Activated T-cell treated with anti-CD3 and anti-CD28 coated beads, Interleukin-2, amount 50 U/mL, for 48 hours (primary cell): ENCODE measurements at places on chromosomes 11 and 22.

- no peak for DNase-seq
Measured at GRCh38 chr22:48476577-48476976, 1351.1 kb downstream of the BRD1 start.

DNA sequence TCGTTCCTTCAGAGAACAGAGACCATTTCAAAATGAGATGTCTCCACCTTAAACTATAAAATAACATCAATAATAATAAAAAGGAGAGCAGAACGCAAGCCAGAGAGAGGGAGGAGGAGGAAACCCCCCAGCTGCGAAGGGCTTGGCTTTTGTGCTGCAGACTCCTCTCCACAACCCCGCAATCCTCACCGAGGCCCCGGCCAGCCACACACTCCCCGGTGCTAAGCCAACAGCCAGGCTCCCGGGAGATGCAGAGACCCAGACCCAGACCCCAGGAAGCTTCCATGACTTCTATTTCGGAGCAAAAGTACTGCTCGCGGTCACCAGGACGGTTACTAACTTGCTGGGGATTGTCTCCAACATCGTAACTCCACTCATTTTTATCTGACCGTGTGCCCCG is 10.6 kb downstream of the PHF21B start:
- no peak for DNase-seq

DNA sequence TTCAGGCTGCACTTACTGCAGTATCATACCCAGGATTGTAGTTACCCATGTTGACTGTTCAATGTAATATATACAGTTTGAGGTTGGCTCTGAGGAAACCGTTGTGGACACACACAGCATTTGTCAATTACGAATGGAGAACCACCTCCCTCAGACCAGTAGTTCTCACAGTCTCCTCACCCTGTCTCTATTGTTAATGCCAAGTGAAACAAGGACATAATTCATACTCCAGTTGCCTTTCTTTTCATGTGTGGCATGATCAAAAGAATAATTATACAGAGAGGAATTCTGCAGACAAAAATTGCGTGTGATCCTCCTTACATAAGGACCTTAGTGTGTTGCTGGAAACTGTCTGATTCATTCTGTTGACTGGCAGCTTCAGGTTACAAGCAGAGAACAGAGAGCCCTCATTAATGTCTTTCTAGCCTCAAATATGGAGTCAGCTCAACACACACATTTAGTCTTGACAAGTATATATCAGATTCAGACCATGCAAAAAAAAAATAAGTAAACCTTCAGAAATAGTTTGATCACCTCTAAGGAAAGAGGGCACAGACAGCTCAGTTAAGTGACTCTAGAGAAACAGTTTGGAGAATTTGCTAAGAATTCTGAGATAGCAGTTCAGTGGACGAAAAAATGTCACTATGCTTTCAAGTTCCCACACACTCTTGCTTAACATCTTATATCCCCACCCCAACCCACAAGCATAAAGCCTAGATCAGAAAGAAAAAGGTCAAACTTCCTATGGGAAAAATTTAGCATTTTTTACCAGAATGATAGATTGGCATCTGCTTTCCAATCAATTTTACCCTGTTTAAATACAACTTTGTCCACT is 96.1 kb downstream of the MAML2 start:
- no peak for DNase-seq

DNA sequence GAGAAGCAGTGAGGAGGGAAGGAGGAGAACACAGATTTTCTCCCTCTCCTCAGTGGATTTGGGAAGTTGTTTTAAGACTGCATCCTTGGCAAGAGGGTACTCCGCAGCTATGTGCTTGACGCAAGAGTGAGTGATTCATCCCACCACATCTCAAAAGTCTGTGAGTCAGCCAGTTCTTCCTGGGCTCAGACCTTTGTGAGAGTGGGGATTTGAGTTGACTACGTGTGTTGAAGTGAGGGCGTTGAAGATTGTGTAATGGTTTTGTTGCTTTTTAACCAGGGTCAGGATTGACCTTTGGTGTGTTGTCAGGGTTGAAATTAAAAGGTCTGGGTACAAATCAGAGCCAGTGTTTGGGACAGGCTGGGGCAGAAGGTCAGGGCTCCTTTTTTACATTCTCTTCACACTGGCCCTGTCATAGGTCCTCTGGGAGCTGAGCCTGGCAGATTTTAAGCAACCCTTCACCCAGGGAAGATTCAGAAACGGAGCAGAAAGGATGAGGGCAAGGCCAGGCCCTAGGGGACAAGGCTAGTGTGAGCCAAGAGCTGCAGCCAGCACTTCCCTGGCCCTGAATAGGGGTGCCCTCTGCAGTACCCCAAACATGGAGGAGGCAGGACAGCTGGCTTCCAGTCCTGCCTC is 4.2 kb upstream of the C11orf86 start:
- peak; percentile 37 for DNase-seq

DNA sequence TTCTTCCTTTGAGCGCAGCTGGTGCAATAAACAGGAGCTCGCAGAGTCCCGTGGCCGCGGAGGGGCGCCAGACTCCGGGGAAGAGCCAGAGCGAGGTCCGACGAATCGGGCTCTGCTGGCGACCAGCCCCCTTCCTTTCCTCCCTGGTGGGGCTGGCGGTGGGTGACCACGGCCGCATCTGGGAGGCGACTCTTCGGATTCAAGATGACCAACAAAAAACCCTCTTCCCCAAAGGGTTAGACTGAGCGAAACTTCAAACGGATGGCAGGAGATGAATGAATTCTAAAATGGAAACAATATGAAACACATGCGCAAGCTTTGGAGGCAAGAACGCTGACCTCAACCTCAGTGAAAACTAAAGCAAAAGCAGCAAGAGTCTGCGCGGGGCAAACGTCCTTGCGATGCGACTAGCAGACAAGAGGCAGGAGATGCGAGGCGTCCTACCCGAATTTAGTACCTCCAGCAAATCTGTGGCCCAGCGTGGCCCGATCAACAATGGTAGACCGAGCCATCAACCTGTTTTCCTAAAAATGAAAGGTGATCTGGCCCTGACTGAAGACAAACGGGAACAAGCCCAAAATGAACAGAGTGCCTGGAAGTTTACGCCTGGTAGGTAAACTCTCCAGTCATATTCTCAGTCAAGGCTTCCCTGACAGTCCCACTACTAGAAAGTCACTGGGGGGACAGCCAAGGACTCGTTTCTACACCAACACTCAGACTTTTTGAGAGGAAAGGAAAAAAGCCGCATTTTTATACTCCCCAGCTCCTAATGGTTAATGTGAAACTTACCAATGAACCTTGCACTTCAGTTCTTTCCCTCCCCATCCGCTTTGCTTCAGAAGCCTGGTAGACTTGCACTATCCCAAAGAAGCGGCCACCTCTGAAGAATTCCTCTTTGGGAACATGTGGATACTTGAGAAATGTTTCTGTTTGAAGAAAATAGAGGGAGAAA is 11.6 kb downstream of the MMP3 start:
- peak; percentile 25 for DNase-seq
